ENCODE measurements at places on chromosomes 6 and 20.

GRCh38 chr6:157546321-157546720 is 165.3 kb downstream of the ZDHHC14 start:
- no peak for DNase-seq

DNA sequence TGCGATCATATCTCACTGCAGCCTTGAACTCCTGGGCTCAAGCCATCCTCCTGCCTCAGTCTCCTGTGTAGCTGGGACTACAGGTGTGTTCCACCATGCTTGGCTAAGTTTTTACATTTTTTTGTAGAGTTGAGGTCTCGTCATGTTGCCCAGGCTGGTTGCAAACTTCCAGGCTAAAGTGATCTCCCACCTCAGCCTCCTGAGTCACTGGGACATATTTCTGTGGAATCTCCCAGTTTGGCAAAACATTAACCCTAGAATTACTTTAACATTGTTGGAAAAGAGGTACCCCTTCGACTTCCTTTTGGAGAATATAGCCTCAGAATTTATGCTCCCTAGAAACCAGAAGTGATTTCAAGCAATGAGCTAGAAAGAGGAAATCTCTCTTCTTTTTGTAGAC is 57.2 kb downstream of the SHLD1 start:
- DNase-seq: no peak

DNA sequence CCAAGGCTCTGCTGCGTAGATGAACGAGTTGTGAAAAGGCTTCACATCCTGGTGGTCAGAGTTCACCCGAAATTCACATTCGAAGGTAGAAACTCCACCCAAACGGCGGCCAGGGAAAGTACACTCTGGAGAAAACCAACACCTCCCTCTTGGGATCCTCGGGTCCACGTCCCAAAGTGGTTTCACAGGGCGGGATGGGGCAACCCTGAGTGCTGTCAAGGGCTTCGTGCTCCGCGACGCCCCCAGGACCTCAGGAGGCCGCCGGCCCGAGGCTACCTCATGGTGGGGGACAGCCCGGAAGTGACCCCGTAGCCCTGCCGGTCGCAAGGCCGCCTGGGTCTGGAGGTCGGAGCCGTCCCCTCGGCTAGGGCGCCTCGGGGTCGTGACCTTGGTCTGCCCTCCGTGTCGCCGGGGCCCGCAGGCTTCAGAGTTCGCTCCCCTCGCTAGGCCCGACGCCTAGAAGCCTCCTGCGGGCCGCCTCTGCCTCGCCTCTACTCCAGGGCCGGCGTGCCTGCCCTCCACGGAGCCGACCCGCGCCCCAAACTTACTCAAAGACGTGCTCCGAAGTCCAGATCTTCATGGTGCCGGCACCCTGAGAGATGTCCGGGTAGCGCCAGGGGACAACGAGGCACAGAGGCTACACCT is at the start of gene PRELID3B:
Gene PRELID3B (minus strand): TSS at position 636 of the 645 bp plus-strand sequence. CDS start 56 bp downstream, at position 580.
- DNase-seq: no peak

DNA sequence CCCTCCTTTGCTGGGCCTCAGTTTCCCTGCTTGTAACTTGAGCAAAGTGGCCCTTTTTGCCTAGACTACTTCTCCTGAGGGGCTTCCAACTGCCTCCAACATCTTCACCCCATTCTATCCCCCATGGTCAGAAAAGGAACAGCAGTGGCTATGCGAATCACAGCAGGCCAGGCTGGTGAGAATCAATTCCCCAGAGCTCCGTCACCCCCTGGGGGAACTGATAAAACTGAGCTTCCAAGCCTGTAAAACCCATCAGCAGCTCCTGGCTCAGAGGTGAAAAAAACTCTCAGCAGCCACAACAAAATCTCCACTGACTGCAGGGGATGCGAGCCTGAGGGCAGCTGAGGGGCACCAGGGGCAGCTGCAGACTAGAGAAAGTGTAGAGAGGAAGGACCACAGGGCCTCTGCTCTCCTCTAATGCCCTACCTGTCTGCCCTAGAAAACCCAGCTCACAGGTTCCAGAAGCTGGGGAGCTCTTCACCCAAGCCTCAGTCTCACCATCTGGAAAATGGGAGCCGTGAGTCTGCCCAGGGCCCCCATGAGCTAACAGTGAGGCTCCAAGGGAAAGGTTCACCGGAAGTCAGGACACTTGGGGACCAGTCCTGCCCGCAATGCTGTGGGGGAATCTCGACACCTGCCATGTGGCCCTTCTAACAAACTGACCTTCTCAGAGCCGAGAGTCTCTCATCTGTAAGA is 120.6 kb downstream of the GRM4 start:
- DNase-seq: no peak

GRCh38 chr20:49818816-49819215 is 6.2 kb downstream of the SLC9A8 start:
- no peak for DNase-seq

DNA sequence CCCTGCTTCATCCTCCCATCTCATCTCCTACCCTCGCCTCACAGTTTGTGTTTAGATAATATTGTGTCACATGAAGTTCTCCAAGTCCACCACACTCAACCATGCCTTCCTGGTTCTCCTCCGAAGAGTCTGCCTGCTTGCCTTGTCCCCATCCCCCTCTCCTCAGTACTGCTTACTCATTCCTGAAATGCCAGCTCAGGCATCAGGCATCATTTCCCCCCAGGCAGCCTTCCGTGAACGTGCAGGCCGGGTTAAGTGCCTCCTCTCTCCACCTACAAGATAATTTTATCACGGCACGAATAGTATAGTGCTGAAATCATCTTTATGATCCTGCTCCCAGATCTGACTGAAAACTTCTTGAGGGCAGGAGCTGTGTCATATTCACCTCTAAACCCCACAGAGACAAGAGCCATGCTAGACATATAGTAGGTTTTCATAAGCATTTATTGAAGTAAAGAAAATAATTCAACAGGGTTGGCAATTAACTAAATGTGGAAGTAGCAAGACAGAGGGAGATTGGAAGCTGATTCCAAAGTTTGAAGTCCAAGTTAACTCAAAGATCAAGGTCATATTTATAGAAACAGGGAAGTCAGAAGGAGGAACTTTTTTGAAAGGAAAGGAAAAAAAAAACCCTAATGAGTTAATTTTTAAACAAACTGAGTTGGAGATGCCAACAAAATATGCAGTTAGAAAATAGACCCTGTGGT is 48.7 kb upstream of the BMP2 start:
- DNase-seq: no peak
